Stimulated activated CD4-positive, alpha-beta T cell treated with anti-CD3 and anti-CD28 coated beads, Interleukin-1b, Interleukin-23, amount 100 ng/mL, for 1 hour (primary cell): ENCODE measurements at places on chromosomes 1 and 21.

GRCh38 chr21:23963454-23963853 is 1643.8 kb downstream of the MRPL39 start:
- no peak for DNase-seq

- no peak for DNase-seq
Observed at GRCh38 chr1:41783189-41783639, 135.5 kb downstream of the HIVEP3 start.

GRCh38 chr1:25053576-25054250 is 123.6 kb upstream of the RUNX3 start:
- no peak for DNase-seq

DNA sequence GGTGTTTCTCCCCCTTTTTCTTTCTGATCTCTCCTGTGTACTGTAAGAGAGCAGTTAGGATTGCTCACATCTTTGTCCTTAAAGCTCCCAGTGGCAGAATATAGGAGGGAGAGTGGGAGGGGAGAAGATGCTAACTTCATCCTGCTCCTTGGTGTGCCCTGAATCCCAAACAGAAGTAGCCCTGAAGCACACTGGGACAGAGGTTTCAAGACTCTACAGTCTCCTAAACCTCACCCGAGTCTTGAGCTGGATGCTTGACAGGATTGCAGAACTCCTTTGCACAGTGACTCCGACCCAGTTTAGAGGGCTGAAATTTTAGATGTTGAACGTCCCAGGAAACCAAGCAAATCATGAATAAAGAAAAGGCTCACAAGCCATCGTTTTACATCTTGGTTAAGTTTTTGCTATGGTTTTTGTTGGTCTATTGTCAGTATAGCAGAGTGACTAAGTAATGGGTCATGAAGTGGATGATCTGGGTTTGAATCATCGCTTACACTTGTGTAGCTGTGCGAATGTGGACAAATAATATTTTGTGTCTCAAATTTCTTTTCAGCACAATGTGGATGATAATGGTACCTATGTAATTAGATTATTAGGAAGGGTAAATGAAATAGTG is 37.5 kb downstream of the XCL2 start:
- DNase-seq: no peak

- no peak for DNase-seq
Observed at GRCh38 chr1:20884513-20884912, 97.4 kb upstream of the HP1BP3 start.

GRCh38 chr1:215860833-215861232 is 293.7 kb downstream of the KCTD3 start:
- no peak for DNase-seq

DNA sequence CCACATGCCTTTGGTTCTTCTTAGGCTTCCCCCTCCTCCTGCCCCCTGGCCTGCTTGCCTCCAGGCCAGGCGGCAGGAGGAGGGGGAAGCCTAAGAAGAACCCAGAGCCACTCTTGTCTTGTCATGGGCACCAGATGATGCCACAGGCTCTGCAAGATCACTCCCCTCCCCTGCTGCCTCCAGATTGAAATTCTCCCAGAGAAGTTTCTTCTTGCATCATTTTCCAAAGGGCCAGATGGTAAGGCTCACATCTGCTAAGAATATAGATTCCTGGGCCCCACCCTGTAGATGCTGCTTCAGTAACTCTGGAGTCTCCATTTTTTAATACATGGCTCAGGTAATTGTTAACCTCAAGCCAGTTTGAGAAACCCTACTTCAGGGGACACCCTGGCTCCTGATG is 60.8 kb downstream of the FAM163A start:
- DNase-seq: no peak

DNA sequence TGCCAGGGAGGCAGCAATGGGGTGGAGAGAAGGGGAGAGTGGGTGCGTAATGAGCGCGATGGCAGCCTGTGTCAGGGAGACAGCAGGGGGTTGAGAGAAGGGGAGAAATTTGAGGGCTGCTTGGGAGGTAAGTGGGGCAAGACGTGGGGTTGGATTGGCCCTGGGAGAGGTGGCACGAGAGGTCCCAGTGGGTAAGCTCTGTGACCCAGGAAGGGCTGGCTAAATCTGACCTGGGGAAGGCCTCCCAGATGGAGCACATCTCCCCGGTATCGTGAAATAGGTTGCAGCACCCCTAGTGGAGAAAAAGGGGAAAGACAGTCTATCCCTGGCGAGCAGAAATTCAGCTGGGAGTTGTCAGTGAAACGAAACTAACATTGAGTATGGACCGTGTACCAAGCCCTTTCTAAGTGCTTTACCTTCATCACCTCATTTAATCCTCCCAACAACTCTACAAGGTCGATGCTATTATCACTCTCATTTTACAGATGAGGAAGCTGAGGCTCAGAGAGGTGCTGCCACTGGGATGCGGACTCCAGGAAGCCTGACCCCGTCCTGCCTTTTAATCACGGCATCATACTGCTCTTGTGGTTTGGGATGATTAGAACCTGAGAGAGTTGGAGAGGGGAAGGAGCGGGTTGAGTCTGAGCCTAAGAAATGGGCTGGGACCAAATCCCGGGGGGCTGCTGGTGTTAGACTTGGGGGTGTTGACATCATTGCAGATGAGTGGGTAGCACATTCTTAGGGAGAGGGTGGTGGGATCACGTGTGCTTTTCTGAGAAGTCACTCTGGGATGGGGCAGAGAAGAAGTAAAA is 56.6 kb upstream of the RPL11 start:
- no peak for DNase-seq

DNA sequence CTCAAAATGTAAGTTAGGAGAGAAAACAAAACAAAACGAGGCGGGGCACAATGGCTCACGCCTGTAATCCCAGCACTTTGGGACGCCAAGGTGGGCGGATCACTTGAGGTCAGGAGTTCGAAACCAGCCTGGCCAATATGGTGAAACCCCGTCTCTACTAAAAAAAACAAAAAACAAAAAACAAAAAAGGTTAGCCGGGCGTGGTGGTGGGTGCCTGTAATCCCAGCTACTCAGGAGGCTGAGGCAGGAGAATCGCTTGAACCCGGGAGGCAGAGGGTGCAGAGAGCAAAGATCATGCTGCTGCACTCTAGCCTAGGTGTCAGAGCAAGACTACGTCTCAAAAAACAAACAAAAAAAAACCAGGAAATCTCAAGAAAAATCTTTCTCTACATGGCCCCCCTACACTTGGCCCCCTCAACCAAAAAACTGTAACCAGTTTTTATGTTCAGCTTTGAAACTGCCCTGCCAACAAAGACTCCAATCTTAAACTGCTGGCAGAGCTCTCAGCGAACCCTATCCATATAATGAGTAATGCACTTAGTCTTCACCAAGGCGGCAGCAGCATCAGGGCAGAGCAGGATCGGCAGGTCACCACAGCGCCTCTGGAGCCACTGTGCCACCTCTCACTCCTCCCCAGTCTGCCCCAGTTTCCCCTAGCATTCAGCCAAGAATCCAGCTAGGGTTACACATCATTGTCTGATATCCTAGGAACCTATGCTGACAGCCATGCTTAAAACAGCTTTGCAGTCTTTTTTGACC is 71.7 kb downstream of the JAK1 start:
- no peak for DNase-seq

DNA sequence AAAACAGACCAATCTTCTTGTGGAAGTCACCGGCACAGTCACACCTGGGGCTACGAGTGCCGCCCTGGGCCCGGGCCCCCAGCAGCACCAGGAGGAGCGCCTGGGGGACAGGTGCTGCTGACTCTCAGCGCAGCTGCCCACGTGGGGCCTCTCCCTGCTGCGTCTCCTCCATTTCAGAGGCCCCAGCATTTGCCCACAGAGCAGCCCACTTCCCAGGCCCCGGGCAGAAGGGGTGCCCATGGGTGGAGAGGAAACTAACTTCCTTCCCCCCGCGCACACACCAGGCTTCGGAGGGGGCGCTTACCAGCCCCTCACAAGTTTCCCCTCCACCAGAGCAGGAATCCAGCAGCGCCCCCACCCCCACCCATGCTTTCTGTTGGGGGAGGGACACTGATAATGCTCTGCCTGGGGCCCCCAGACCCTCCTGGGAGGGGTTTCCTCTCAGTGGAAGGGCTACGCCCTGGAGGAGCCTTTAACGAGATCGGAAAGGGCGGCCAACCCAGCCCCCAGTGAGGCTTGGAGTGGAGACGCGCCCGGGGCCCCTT is 440 bp downstream of the TNFRSF25 start:
- DNase-seq: no peak

- DNase-seq: no peak
Observed at GRCh38 chr1:166937962-166938361, 37.4 kb downstream of the ILDR2 start.

DNA sequence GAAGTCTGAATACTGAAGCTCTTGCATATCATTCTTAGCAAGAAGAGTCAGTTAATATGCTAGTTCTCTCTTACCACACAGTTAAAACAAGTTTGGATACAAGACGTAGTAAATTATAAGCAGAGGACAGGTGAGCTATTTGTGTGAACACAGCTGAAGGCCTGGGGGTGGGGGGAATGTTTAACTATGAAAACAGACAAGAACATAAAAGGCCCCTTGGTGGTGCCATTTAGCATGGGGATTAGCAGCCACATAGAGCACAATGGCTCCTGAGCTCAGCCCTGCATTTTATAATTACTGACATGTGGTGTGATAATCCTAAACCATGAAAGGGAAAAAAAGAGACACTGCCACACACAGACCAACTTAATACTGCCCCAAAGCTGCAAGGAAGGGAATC is 94.8 kb downstream of the TGFBR3 start:
- no peak for DNase-seq

- DNase-seq: no peak
Observed at GRCh38 chr1:223819730-223820514, 25.8 kb downstream of the TP53BP2 start.

DNA sequence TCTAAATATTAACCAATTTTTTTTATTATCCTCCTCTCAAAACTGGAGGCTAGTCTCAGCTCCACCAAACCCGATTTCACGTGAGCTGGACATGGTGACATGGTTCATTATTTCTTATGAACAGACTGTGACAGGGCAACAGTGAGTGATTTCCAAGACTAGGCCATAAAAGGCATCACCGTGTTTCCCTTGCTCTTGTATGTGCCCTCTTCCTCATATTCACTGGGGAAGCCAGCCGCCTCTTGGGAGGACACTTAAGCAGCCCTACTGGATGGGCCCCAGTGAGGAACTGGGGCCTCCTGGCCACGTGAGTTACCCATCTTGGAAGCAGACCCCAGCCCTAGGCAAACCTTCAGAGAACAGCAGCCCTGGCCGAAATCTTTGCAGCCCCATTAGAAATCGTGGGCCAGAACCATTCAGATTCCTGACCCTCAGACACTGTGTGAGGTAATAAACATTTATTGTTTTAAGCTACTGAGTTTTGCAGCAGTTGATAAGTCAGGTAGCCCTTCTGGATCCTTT is 105.0 kb downstream of the GALNT2 start:
- DNase-seq: no peak
